ENCODE measurements at places on chromosomes 5 and 9. TPM values are rescaled to one million over a fixed set of nuclear protein-coding genes. Genes with fewer than 3 reads are reported as not detected.
A peak's percentile ranks its signal among the peaks of the same experiment; 100 is the strongest.

- DNase-seq = peak; percentile 53
Measured at GRCh38 chr5:17402289-17403121, 95.5 kb upstream of the TAF11L2 start.

Gene GFI1B
- 0.71 TPM for total RNA-seq

DNA sequence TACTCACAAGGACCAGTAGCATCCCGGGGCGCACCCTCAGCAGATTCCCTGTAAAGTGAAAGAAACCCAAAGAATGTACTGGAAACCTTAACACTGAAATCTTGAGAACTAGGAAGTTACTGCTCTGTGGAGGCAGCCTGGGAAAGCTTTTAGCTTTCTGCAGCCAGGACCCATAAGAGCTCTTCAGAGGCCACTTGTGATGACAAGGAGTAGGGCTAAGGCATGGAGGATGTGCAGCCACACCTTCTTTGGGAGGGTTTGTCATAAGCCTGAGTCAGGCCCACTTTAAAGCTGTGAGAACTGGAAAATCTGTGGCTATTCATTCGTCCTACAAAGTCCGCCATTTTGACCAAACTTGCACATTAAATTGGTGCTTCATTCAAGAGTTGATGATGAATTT, 291.1 kb upstream of the TLE4 start:
- no peak for DNase-seq

- DNase-seq = no peak
Measured at GRCh38 chr9:4662989-4663792, 1.1 kb downstream of the PLPP6 start.

DNA sequence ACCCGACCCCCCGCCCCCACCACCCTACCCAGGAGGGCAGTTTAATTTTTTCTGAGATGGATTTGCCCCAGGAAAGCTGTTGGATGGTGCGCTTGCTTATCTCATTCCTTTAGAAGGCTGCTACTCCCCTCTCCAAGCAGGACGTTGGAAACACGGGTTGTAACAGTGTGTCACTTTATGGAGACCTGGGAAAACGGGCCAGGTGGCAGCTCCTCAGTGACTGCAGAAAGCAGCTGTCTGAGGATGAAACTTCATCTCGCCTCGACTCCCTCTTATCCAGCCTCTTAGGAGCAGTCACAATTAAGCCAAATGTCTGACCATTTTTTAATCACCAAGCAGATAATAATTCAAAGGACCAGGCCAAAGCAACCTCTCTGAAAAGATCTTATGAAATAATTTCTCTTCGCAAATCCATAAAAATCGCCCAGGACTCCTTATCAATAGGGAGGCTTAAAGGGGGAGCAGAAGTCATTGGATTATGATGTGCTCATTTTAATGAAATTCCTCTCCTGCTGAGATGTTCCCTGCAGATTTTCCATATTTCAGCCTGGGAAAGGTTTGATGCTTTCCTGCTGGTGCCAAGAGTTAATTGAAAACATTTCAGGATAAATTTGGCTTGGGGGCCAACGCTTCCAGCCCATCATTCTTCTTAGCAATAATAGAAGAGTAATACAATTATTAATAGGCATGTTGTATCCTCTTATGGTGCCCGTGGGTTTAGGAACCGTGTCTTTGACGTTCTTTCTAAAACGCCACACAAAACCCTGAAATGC, 26.0 kb downstream of the GAS1 start:
- no peak for DNase-seq

Data from H1 (cell line).